ENCODE measurements at places on chromosomes 11 and 22.

DNA sequence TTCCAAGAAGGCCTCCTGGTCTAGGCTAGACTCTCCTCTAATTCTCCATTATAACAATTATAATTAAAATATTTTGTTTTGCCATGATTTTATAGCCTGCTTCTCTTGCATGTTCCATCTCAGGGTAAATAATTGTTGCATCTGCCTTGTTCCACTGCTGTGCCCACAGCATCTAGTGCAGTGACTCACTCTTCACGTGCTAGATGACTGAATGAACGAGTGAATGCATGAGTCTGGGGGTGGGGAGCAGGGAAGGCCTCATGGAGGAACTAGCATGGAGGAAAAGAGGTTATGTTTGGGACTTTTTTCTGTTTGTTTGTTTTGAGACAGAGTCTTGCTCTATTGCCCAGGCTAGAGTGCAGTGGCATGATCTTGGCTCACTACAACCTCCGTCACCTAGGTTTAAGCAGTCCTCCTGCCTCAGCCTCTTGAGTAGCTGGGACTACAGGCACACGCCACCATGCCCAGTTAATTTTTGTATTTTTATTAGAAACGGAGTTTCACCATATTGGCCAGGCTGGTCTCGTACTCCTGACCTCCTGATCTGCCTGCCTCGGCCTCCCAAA, 5.2 kb upstream of the OAF start:
- DNase-seq = no peak

GRCh38 chr22:46110215-46110614, 40.1 kb upstream of the PPARA start:
- DNase-seq = no peak

DNA sequence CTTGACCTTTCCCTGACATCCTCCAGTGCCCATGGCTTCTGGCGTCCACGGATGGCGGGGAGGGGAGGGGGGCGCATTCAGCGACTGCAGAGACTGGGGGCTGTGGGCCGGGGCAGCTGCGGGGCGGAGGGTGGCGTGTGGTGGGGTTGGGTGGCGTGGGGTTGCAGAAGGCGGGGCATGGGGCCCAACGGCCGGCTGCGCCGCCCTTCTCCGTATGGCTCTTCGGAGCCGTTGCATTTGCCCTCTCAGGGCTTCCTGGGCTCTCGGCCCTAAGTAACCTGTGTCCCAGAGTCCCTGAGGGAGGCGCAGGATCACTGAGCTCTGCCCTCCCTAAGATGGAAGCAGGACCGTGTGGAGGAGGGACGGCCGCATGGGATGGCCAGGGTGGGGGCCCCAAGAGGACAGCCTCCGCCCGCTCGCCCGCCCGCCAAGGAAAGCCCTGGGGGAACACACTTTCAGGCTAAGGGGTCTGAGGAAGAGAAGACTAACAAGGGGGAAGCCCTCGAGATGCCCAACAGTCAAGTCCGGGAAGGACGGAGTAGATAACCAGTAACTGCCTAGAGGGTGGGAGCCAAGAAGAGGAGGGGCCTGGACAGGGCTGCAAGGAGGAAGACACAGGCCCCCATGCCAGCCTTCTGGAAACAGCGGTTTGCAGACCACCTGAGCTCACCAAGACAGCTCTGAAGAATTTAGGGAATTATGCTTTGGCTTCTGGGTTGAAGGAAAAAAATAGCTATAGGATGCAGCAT, 9.2 kb upstream of the AIFM3 start:
- DNase-seq = no peak

DNA sequence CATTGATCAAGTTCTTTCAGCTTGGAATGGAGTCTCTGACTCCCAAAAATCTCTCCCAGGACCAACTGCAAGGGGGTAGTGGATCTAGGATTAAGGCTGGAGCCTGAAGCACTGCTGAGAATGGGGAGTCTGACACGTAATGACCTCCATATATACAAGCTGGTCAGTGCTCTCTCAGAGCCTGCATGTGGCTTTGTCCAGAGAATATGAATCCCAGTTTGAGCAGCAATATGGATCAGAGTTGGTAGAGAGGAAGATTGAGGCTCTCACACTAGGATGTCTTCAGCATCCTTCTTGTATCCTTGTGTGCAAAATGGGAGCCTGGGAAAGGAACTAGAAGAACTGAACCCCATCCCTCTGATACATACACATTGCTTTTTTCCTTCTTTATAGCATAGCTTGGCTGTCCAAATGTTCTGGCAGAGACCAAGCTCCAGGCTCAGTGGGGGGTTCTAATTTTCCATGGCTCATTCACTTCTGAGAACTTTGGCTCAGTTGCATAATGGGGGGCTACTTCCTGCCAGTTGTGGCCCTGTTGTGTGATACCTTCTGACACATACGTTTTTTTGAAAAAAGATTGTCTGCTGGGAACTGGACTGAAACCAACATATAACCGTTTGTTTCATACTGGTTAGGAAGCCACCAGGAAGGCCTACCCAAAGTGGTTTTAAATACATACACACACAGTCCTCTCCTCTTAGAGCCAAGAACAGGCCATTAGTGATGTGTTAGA, 138.2 kb downstream of the ETS1 start:
- DNase-seq = no peak

GRCh38 chr11:72703267-72704008, 29.2 kb upstream of the PDE2A start:
- no peak for DNase-seq

- DNase-seq = no peak
These were observed 847 bp downstream of the ME3 start for GRCh38 chr11:86671531-86672006.

GRCh38 chr11:111407652-111408051, 28.6 kb upstream of the POU2AF1 start:
- no peak for DNase-seq

DNA sequence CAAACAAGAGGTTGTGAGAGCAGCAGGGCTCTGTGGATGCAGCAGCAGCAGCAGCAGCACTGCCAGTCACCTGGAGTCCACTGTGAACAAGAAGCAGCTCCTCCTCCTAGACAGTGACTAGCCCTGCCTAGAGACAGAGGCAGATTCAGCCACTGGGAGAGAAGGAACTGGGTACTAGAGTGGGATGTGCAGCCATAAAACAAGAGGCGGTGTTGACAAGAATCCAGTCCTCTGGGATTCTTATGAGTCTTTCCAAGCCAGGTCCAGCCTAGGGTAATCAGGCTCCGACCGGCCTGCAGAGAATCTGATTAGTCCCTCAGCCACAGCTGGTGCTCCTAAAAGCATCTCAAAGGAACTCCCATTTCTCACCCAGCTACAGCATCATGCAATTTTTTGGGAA, 83.9 kb upstream of the USP47 start:
- no peak for DNase-seq

DNA sequence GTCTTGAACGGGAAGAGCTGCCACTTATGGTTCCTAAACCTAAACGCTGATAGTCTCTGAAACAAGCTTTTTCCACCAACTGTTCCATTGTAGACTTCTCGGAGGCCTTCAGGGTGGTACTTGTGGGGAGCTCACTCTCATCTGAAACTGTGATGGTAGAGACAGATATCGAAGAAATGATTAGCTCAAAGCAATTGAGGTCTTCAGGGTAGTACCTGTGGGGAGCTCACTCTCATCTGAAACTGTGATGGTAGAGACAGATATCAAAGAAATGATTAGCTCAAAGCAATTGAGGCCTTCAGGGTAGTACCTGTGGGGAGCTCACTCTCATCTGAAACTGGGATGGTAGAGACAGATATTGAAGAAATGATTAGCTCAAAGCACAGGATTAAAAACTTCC, 175.7 kb downstream of the SWAP70 start:
- no peak for DNase-seq

DNA sequence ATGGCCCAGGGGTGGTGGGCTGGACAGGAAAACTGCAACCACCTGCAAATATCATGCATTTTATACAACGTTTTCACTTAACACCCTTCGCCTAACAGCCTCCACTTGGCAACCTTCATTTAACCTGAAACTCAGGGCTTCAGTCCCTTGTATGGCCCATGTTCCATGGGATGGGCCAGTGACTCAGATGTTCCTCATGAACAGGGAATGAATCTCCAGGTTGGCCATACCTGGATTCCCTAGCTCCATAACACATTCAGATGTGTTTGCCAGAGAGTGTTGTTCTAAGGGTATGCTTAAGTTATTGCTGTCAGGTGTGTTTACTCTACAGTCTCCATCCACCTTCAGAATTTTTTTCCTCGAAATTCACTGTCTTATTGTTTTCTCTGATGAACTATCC, 316.9 kb downstream of the JRKL start:
- no peak for DNase-seq

DNA sequence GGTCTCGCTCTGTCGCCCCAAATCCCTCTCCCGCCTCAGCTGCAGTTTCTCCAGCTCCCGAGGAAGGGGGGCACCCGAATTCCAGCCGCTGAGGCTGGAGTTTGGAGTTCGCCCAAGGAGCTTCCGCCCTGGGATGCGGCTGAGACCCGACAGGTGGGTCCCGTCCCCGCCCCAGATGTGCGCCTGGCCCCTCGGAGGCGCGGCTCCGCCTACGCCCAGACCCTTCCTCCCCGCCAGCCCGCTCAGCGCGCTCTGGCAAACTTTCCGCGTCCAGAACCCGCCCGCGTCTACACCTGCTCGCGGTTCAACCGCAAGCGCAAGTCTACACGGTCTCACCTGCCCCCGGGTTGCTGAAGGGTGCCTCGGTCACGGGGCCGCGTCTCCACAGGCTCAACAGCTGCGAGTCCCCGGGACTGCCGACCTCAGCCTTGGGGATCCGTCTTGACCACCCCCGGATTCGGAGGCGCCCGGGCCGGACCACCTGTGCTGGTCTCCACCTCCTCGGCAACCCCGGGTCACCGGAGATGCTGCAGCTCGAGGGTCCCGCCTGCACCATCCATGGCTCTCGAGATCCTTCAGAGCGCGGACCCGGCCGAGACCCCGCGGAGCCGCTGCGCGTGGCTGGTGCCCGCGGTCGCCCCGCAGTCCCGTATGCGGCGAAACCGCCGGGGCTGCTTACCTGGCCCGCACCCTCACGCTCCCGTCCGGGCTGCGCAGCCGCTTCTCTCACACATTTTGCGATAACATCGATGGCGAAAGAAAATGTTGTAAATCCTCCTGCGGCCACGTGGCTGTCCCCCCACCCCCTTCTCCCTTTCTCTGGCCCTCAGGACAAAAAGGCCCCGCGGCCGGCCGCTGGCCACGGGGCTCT, 63.6 kb downstream of the NFAM1 start:
- no peak for DNase-seq

DNA sequence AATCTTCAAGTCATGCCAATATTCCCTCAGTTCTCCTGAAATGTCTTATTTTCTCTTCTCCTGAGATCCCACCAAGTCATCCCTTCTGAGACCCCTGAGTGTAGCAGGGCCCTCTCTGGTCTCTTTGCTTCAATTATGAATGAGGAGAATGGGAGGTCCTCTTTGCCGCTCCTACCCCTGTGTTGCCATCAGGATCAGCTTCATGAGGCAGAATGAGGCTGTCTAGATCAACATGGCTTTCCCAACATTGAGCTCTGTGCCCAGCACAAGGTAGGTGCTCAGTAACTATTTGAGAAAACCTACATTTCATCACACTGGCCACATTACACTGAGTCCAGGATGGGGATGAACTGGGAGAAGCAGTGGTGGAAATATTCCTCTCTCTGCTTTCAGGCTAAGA, 107.2 kb downstream of the ZNF280B start:
- no peak for DNase-seq

GRCh38 chr11:72773696-72774095, 20.2 kb downstream of the STARD10 start:
- DNase-seq = no peak

GRCh38 chr22:32618441-32619140, 144.0 kb downstream of the FBXO7 start:
- DNase-seq = no peak

DNA sequence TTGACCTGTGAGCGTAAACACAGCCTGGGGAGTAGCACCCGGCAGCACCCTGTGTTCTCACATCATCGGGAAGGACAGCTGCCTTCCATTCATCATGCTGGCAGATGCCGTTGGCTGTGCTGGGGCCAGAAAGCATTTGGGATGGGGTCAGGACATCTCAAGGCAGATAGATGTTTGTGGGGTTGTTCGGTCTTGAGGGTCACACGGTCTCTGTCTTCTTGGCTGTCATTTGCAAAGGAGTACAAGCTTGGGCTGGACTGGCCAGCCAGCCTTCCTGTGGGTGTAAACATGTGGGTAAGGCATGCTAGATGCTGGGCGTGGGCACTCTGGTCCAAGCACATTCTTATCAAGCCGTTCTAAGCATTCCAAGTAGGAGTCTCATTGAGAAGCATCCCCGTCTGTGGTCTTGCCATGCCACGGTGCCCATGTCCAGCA, 81.4 kb downstream of the TBC1D22A start:
- no peak for DNase-seq

DNA sequence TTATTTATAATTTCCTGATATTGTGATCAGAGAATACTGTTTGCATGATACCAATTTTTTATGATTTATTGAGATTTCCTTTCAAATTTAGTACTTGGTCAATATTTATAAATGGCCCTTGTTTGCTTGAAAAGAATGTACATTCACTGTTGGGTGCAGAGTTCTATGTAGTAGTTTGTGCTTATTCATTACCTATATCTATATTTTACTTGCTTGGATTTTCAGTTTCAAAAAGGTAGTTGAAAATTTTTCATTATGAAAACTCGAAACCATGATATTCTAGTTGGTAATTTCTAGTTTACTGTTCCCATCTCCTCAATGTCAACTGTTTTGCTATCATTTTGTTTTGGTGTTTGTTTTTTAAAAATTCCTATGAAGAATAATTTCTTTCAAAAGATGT, 155.7 kb downstream of the AASDHPPT start:
- DNase-seq = no peak
